PC-3 (cell line): ENCODE measurements at places on chromosomes 6 and 20.

DNA sequence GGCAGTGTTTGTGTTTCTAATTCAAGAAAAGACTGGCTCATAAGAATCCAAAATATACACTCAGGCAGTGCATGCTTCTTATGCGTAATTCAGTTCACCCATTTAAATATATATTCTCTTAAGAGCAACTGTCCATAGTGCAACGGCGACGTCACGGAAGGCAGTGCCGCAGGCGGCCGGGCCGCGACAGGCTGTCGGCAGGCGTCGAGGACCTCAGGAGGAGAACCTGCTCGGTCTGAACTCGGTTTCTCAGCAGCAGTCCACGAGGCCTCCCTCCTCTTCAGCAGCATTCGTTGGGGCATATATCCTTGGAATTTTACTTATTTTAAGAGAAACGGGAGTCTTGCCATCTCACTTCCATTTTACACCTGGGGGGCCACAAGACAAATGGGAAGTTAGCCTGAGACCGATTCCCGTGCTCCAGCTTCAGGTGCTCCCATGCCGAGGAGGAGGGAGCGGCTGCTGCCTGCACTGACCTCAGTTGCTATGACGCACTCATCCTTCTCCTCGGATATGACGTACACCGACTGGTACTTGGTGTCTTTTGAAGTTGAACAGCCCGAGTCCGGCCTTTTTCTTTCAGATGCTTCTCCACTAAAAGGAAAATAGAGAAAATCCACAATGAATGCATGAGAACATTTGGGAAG is 8.2 kb downstream of the DLL1 start:
- DNase-seq: no peak

GRCh38 chr6:10386756-10387654 is 27.9 kb downstream of the TFAP2A start:
- no peak for DNase-seq

DNA sequence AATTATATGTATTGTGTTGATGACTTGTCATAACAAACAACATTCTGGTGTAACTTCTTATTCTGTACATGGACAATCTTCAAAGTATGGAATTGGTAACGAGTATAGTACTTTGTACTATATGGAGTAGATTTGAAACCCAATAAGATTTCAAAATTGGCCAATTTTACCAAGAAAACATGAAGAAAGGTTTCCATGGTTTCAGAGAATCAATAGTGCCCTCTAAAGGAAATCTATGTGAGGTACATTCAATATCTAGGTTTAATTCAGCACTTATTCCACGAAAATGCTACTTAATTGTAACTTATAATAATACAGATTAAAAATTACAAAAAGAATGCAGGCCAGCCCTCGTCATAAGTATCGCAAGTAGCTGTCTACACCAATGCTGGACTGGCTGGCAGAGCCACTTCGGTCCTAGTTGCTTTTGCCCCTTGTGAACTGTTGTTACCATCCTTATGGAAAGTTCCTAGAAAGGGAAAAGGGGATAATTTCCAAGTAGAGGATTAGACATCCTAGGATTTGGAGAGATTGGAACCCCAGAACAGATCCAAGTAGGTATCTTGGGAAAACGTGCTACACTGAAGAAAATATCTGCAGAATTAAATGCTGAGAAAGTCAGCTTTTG is 70.9 kb downstream of the LCA5 start:
- DNase-seq: peak; percentile 62

DNA sequence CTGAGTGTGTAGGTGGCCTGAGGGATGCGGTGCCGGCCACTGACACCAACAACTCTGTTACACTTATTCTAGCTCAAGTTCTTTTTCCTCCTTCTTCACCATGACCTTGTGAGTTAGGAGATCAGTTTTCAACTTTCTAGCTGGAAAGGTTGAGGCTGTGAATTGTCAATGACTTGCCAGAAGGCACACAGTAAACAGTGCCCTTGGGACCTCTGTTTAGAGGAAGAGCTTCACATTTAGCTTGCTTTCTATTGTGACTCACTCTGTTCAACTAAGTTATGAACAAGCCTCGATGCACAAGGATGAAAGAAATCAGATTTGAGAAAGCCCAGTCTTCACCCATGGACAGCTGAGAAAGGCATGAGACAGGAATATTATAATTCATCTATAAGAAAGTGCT is 455.6 kb downstream of the MAFB start:
- DNase-seq: no peak

GRCh38 chr6:170062209-170062914 is 228.5 kb downstream of the DLL1 start:
- DNase-seq: no peak

GRCh38 chr20:24118034-24118433 is 129.5 kb upstream of the GGTLC1 start:
- DNase-seq: no peak

- DNase-seq: peak; percentile 43
Measured at GRCh38 chr20:56801971-56802755, 173.1 kb downstream of the TFAP2C start.

DNA sequence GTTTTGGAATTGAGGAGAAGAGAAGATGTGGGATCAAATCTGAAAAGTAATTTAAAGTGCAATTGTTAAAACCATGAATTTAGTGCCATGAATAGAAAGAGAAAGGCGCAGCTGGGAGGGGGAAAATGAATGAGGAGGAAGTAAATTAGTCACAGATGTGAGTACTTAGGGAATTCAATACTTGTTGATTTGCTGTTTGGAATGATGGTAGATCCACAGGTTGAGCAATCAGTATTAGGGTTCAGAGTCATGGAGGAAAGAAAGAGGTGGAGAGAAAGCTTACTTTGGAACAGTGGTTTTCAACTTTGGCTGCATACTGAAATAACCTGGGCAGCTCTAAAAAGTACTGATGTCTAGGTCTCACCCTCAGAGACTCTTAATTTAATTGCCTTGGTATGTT is 229.7 kb upstream of the ASCC3 start:
- no peak for DNase-seq

GRCh38 chr20:13286607-13287006 is 65.5 kb downstream of the ISM1 start:
- peak; percentile 14 for DNase-seq

DNA sequence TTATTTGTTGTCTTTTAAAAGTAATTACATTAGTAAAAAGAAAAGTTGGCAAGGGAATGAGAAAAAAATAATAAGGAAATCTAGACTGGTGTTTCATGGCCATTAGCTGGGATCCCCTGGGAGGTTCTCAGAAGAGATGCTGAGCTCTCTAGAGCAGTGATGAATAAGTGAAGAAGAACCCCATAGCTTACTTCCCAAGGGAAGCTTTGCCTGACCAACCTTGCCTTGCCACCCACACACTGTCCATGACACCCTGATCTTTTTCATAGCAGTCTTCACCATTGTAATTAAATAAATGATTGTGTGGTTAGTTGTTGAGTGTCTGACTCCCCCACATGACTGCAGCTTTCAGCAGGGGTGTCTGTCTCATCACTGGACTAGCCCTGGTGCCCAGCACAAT is 5.9 kb downstream of the C6orf163 start:
- DNase-seq: no peak

DNA sequence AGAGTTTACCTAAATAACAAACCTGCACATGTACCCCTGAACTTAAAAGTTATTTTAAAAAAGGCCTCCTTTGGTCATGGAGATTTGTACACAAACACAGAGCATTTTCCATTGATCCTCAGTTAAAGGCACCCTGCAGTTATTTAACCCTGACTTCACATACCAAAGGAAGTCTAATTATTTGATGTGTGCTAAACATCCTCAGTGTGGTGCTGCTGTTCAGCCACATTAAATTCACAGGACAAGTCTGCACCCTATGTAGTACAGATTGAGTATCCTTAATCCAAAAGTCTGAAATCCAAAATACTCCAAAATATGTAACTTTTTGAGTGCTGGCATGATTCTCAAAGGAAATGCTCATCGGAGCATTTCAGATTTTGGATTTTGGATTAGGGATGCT is 21.4 kb downstream of the KCNQ5 start:
- DNase-seq: no peak

DNA sequence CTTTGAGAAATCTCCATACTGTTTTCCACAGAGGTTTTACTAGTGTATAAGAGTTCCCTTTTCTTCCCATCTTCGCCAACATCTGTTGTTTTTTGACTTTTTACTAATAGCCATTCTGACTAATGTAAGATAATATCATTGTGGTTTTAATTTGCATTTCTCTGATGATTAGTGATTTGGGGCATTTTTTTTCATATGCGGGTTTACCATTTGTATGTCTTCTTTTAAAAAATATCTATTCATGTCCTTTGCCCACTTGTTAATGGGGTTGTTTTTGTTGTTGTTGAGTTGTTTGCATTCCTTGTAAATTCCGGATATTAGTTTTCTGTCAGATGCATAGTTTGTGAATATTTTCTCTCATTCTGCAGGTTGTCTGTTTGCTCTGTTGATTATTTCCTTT is 167.1 kb downstream of the PRL start:
- no peak for DNase-seq

- DNase-seq: peak; percentile 61
Measured at GRCh38 chr6:28811873-28812272, 111.9 kb downstream of the TRIM27 start.

GRCh38 chr6:106643061-106643460 is 13.7 kb downstream of the QRSL1 start:
- peak; percentile 65 for DNase-seq

DNA sequence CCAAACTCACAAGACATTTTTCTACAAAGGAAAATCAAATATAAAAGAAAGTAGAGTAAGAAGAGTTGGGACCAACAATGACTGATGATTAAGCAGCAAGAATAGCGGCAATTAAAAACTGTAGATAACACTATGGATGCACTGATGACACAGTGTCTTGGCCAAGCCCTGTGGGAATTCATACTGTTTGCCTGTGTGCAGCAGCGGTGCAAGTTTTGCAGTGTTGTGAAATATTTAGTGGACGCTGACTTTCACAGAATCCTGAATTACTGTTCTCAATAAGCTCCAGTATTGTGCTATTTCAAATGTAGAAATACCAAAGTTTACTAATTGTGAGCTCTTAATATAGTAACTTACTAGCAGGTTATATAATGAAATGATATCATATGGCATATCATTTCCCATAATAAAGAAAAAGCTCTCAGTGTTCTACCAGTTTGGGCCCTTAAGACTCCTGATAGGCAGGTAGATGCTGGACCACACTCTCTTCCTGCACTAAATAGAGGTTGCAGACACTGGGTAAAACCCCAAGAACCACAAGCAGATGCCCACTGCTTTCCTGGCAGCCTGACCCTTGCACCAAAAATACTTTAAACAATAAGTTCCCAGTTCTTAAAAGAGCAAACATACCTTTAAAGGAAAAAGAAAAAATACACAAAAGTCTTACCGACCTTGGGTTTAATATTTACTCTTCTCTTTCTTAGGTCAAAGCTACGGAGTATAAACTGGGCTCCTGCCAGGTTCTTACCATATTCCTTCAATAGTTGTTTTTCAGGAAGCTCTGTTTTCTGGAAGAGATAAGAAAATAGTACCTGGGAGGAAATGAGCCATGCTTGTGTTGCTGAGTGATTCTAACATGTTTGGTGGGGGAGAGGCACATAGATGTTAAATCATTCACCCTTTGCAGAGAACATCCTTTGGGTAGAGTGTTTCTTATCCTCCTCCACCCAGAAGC is 41.6 kb downstream of the ANKEF1 start:
- peak; percentile 96 for DNase-seq

DNA sequence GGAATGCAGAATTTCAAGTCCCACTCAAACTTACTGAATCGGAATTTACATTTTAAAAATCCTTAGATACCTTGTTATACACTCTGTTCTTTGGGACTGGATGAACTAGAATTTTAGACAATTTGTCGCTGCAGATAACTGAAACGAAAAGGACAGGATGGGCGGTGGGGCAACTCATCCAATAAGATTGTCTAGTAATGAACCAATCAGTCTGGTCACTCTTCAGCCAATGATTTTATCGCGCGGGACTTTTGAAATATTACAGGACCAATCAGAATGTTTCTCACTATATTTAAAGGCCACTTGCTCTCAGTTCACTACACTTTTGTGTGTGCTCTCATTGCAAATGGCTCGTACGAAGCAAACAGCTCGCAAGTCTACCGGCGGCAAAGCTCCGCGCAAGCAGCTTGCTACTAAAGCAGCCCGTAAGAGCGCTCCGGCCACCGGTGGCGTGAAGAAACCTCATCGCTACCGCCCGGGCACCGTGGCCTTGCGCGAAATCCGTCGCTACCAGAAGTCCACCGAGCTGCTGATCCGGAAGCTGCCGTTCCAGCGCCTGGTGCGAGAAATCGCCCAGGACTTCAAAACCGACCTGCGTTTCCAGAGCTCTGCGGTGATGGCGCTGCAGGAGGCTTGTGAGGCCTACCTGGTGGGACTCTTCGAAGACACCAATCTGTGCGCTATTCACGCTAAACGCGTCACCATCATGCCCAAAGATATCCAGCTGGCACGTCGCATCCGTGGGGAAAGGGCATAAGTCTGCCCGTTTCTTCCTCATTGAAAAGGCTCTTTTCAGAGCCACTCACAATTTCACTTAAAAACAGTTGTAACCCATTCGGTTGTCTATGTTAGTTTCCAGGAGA is 41.9 kb upstream of the HFE start:
- peak; percentile 98 for DNase-seq

GRCh38 chr6:68196645-68197044 is 438.4 kb upstream of the ADGRB3 start:
- peak; percentile 65 for DNase-seq
